ENCODE measurements at places on chromosomes 12 and 14. TPM values are rescaled to one million over a fixed set of nuclear protein-coding genes. Genes with fewer than 3 reads are reported as not detected.

DNA sequence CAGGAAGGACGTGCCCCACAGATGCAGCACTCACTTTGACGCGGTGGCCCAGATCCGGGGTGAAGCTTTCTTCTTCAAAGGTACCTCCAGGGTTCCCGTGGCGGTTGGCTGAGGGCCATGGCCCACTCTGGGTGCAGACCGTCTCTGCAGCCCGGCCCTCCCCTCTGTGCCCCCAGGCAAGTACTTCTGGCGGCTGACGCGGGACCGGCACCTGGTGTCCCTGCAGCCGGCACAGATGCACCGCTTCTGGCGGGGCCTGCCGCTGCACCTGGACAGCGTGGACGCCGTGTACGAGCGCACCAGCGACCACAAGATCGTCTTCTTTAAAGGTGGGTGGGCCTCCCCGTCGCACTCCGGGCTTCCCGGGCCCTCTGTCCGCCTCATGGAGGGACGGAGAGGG lies 16.9 kb downstream of the MMP17 start:
- DNase-seq, result no peak

GRCh38 chr12:44285321-44285960 lies 449.6 kb downstream of the TMEM117 start:
- DNase-seq, result no peak

Gene SDR9C7
- 0.42 TPM for total RNA-seq

Gene NUAK1
- total RNA-seq, result 17.8 TPM

GRCh38 chr14:24366413-24366720 lies 1.6 kb upstream of the NFATC4 start:
- no peak for DNase-seq

DNA sequence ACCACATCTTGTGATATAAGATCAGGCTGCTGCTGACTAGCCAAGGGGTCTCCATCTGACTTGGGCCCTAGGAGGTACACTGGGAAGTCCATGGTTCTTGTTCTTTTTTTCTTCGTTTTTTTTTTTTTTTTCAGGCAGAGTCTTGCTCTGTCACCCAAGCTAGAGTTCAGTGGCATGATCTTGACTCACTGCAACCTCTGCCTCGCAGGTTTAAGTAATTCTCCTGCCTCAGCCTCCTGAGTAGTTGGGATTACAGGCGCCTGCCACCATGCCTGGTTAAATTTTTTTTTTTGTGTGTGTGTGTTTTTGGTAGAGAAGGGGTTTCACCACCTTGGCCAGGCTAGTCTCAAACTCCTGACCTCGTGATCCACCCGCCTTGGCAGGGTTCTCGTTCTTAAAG lies 178.2 kb downstream of the RMST start:
- DNase-seq, result no peak

DNA sequence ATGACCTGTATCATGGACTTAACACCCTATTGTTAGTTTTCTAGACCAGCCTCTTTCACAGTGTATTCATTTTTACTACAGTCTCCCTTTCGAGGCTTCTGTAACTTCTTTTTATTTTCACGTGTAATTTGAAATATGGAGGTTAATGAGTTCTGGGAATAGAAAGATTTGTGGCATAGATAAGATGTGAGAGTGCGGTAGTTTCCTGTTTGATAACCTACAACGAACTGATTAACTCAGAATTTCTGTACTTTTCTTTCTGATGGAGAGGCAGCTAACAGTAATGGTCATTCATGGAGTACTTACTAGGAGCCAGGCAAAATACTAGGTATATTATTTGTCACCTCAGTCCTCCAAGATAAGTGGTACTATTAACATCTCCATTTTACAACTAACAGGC lies 21.2 kb downstream of the POLR3B start:
- DNase-seq, result no peak

GRCh38 chr14:84197704-84198103 lies 1332.2 kb upstream of the FLRT2 start:
- no peak for DNase-seq

Gene KRT6C
- total RNA-seq, result not detected

GRCh38 chr12:52870361-52871290 lies 21.8 kb upstream of the KRT78 start:
- peak; percentile 97 for DNase-seq

Gene STAC3
- 5.9 TPM for total RNA-seq
